NCI-H510A (cell line): ENCODE measurements at places on chromosomes 13 and 19.

DNA sequence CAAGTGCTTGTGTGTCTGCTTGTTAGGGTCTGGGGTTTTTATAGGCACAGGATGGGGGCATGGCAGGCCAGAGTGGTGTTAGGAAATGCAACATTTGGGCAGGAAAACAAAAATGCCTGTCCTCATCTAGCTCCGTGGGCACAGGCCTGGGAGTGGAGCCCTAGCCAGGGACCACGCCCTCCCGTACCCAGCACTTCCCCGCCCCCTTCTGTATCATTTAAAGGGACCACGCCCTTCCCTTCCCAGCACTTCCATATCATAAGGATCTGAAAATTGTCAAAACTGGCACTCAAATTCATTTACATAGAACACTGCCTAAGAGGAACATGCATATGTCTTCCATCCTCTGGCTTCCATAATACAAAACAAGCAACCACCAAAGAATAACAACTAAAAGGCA lies 185.8 kb downstream of the B3GLCT start:
- DNase-seq = no peak

- no peak for DNase-seq
Observed at GRCh38 chr19:13860679-13861391, 16.1 kb upstream of the NANOS3 start.

DNA sequence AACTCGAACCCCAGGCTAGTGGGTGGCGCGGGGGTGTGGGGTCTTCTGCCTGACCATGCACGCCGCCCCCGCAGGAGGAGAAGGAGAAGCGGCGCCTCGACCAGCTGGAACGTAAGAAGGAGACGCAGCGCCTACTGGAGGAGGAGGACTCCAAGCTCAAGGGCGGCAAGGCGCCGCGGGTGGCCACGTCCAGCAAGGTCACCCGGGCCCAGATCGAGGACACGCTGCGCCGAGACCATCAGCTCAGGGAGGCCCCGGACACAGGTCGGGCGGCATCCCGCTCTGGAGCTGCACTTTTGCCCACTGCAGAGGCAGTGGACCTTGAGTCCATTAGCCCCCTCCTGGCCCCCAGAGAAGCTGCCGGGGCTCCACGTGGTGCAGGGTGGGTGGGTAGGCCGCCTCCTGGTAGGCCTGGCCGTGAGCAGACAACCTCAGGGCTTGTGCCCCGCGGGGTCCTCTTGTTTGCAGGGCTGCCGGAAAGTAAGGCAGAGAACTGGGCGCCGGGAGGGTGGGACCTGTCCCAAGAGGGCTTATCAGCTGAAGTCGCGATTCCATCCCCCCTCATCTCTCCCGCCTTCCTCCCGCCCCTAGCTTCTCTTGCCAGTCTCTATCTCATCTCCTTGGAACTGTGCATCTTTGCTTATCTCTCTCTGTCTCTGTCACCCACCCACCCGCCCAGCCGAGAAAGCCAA lies 9.9 kb downstream of the CCDC124 start:
- DNase-seq = no peak

DNA sequence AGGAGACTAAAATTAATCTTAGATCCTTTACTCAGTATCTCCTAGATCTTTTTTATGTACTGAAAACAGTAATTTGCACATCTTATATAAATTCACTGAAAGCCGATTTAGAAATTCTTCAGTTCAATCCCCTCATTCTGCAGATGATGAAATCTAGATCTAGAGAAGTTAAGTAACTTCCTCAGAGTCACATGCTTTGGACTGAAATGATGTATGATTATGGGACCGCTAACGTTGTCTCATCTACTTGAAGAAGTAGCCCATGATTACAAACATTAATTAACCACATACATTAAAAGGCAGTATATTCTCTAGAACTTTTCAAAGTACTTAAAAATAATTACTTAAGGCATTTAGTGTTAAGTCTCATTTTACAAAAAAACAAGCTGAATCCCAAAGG lies 37.8 kb downstream of the ELF1 start:
- DNase-seq = no peak

DNA sequence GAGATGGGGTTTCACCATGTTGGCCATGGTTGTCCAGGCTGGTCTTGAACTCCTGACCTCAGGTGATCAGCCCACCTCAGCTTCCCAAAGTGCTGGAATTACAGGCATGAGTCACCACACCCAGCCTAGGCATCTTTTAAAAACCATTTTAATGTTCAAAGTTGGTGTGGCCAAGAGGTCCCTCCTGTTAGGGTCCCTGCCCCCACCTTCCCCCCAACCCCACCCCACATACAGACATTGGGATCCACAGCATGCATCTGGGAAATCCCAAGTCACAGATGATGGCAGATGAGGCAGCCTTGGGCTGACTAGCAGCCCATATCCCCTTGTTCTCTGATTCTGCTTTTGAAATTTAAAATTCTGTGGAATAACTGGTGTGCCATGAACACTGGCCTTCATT lies 226.0 kb downstream of the KATNAL1 start:
- no peak for DNase-seq

DNA sequence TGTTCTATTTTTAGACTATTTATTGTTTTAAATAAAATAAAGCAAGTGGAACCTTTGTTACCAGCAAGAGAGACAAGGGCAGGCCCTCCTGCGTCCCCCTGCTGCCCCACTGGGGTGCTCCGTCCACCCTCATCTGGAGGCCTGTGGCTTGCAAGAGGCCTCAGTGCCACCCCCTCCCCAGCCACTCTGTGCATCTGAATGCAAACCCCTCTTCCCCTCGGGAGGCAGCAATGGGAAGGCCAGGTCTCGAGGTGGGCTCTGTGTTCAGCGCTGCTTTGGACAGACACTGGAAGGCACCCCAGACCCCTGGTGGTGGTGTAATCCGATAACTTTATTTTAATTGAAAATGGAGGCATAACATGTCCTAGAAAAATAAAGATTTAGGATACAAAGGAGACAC lies 4.6 kb downstream of the SIX5 start:
- DNase-seq = no peak

- DNase-seq = no peak
Observed at GRCh38 chr13:74129500-74130191, 4.6 kb downstream of the KLF12 start.

- no peak for DNase-seq
Observed at GRCh38 chr13:29740961-29741360, 109.5 kb downstream of the UBL3 start.

GRCh38 chr13:56317841-56318240 lies 822.9 kb upstream of the PRR20A start:
- no peak for DNase-seq

GRCh38 chr13:92313382-92313781 lies 913.2 kb upstream of the GPC6 start:
- DNase-seq = no peak

GRCh38 chr19:13964776-13965175 lies 12.5 kb downstream of the DCAF15 start:
- DNase-seq = no peak

DNA sequence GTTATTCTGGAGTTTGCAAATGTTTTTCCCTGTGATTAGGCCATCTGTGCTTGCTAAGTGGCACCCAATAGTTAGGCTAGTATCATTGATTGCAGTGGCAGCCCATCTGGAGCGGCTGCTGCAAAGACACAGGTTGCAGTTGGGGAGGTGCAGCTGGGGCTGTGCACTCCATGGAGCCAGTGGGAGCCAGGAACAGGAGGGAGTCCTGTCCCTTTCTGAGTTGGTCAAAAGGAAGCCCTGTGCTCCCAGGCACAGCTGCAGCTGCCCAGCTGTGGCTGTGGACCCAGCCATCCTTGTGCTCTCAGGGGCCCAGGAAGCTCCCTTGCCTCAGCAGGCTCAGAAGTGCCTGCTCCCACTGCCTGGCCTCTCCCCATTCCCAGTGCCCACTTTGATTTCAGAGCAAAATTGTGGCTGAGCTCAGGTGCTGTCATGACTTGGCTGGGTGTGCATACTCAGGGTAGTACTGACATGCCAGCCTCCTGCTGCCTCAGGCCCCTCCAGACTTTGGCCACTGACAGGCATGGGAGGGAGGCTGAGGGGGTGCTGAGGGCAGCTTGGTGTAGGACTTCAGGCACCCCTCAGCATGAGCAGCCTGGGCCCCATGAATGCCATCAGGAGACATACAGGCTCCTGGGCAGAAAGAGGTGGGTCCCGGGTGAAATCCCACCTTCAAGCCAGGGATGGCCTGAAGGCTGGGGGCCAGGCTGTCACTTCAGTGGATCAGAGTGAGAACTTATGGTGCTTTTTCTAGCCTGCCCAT lies 270.6 kb downstream of the PCDH20 start:
- DNase-seq = no peak
